ENCODE measurements at places on chromosomes 2 and 18. TPM values are rescaled to one million over a fixed set of nuclear protein-coding genes. Genes with fewer than 3 reads are reported as not detected.

Gene CNTNAP5
- polyA plus RNA-seq, result not detected

Gene SEPTIN10
- 124 TPM for polyA plus RNA-seq

DNA sequence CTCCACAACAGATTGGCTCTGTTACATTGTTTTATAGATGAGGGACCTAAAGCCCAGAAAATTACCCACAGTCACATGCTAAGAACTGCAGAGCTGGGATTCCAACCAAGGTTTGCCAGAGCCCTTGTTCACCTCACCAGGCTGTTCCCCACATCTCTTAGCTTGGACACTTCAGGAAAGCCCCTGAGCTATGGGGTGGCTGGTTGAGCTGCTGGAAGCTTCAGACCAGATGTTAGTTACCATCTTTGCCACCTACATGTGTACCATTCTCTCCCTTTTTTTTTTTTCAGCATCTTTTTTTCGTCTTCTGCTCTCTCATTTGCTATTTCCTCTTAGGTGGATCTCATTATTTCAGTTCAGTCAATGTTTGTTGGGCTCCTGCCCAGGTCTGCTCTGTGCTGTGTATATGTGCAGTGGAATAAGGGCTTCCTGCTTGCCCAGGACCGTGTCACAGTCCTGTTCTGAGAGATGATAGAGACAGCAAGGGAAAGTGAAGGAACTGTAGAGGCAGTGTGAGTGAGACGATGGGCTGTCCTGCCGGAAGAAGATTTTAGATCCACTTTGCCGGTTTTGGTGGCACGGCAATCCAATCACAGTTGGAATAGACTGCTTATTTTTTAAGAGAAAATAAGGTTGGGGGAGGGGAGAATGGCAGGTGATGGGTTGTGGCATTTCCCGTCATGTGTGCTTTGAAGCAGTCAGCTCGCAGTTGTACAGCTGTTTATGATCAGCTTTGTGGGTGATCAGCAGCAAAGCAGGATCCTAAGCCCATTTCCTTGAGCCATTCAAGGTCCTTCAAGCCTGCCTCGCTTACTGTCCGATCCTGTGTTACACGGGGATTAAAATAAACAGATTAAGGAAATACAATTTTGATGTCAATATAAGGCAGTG is 152.6 kb downstream of the RTN4 start:
- DNase-seq, result no peak

DNA sequence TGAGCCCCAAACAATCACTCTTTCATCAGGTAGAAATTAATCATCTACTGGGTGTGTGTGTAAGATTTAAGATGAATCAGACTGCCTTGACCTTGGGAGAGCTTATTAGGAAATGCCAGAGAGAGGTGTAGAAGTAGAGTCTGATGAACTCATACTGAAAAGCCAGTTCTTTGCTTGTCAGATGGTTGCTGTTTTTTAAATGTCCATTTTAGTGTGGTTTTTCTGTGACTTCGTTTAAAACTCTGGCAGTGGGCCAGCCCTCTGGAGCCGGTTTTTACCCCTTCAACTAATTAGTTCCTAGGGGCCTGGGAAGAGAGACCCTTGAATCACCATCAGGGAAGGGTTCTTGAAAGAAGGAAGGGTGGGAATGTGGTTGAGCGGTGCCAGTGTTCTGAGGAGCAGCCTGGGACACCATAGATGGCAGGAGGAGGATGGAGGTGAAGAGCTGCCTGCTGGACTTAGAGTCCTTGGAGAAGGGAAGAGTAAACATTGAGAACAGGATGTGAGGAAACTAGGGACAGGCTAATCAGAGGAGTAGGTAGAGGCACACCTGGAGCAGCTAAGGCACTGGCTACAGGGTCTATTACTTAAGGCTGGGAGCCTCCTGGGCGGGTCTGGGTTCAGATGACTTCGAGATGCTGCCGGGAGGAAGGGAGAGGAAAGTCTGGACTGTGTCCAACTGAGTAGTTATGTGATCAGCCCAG is 66.1 kb downstream of the LRRFIP1 start:
- no peak for DNase-seq

- DNase-seq, result no peak
Observed at GRCh38 chr2:45930396-45930792, 278.9 kb downstream of the PRKCE start.

GRCh38 chr2:239475161-239476028 is 74.6 kb upstream of the HDAC4 start:
- DNase-seq, result no peak

GRCh38 chr18:55886886-55887285 is 298.9 kb upstream of the TCF4 start:
- DNase-seq, result no peak

DNA sequence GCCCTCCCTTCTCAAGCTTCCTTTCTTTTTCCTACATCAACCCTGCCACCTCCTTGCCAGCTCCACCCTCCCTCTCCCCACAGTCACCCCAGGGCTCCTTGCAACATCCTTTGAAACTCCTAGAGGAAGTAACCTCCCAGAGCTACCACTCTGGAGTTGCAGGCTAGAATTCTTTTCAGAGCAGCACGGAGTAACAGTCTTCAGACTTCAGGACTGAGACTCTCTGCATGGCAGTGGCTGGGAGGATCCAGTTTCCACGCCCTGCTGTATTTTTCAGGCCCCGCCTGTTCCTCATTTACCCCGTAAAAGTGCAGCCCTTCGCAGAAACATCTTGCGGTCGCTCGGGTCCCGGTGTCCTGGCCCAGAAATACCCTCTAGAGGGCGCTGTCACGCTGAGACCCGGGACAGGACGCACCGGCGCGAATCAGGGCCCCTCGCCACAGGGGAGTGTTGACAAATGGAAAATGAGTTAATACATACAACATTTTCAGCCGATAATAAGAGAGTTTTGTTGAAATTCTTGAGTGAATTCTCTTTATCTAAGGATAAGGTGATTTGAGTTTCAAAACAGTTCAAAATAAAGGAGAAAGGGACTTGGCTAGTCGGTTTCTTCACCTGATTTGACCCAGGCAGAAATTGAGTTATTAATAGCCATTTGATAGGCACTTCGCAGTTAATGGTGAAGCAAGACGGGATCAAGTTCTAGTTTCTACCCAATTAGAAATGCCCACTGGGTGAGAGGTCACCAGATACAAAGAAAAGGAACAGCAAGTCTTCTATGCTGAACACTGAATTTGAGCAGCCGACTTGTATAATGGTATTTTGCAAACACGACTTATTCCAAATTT is 18.5 kb upstream of the NTSR2 start:
- DNase-seq, result peak; percentile 69

DNA sequence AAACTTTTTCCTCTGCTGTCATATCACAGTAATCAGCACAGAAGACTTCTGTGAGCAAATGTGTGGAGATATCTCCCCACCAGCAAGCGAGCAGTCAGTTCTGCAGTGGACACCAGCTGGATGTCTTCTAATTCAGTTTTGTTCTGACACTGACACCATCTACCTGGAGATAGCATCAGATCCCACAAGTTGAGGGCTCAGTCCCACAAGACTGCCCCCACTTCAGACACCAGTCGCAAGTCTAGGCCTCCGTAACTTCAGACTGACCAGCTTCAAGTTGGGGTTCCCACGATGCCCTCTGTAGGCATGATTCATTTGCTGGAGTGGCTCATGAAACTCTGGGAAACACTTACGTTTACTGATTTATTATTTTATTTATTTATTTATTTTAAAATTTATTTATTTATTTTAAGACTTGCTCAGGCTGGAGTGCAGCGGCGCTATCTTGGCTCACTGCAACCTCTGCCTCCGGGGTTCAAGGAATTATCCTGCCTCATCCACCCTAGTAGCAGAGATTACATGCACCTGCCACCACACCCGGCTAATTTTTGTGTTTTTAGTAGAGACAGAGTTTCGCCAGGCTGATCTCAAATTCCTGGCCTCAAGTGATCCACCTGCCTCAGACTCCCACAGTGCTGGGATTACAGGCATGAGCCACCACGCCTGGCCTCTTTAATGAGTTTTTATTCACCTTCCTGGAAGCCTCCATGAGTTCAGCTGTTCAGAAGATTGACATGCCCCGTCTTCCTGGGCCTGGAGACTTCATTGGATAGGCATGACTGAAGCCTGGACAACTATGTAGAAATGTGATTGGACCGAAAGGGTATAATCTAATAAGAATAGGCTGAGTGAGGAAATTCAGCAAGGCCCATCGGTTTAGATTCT is 55.7 kb downstream of the PAPOLG start:
- peak; percentile 28 for DNase-seq
